Right lobe of liver (tissue), 6 donors: ENCODE measurements at places on chromosomes 7 and 10.

DNA sequence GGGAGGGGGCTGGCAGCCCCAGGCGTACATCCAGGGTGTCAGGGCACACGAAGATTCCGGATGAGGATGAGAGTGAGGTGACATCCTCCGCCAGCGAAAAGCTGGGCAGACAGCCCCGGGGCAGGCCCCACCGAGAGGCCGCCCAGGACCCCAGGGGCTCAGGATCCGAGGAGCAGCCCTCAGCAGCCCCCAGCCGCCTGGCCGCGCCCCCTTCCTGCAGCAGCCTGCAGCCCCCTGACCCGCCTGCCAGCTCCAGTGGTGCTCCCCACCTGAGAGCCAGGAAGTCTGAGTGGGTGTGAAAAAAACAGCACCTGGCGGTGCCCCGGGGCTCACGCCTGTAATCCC is 3.2 kb downstream of the GJD4 start:
- no peaks in the 10 kb centered on the region for H3K36me3 ChIP-seq
- DNase-seq = no peak
- H3K4me3 ChIP-seq = no peak overlapping the region

GRCh38 chr7:44534501-44534900 is 6.6 kb downstream of the NPC1L1 start:
- no peaks in the 10 kb centered on the region for H3K4me1 ChIP-seq
- no peaks in the 10 kb centered on the region for H3K27me3 ChIP-seq
- H3K4me3 ChIP-seq = no peak overlapping the region
- no peak overlapping the region for H3K27ac ChIP-seq

- no peaks in the 10 kb centered on the region for H3K27me3 ChIP-seq
- DNase-seq = no peak
- H3K36me3 ChIP-seq = no peaks in the 10 kb centered on the region
- H3K27ac ChIP-seq = peak overlapping the region; percentile 26
Observed at GRCh38 chr10:122163174-122164022, 107.7 kb upstream of the BTBD16 start.

DNA sequence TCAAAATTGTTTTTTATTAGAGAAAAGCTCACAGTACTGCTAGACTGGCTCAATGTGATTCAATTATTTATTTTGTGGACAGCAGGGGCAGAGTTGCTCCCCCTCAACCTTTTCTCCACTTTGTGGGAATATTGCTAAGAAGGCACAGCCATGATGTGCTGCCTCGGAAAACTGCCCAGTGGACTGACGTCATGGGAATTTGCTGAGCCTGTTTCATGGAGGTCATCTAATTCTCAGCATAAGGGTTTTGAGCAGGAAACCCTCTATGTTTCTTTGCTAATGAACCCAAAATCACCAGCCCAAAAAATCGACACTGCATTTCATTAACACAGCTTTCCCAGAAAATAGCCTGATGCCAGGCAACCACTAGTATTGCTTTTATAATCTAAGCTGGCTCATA is 228.8 kb upstream of the FAM3C start:
- no peak for DNase-seq
- no peaks in the 10 kb centered on the region for H3K4me1 ChIP-seq
- no peaks in the 10 kb centered on the region for H3K27me3 ChIP-seq
- no peak overlapping the region for H3K4me3 ChIP-seq
- no peak overlapping the region for H3K27ac ChIP-seq
- H3K36me3 ChIP-seq = no peaks in the 10 kb centered on the region

DNA sequence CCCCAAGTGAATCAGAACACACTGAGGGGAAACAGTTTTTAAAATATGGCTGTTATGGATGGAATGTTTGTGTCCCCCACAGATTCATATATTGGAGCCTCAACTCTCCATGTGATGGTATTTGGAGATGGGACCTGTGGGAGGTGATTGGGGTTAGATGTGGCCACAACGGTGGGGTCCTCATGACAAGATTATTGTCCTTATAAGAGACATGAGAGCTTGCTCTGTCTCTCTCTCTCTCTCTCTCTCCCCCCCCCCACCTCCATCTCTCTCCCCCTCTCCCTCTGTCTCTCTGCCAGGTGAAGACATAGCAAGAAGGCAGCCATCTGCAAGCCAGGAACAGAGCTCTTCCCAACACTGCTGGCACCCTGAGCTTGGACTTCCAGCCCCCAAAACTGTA is 315.8 kb upstream of the MGMT start:
- no peaks in the 10 kb centered on the region for H3K36me3 ChIP-seq
- no peak overlapping the region for H3K4me3 ChIP-seq
- H3K27ac ChIP-seq = no peak overlapping the region
- no peaks in the 10 kb centered on the region for H3K27me3 ChIP-seq
